ENCODE measurements at places on chromosomes 1 and 21.

DNA sequence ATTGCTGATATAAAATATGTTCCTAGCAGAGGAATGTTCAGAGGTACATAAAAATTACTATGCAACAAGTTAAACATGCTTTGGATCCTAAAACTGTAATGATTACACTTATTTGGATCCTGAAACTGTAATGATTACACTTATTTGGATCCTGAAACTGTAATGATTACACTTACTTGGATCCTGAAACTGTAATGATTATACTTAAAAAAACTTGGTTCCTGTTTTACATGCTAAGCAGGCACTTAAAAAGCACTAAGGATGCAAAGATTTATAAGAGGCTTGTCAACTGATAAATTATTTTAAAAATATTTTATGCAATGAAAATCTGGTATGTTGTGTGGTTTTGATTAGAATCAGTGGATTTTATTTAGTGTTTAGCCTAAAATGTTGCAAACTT, 47.7 kb downstream of the ZNHIT6 start:
- DNase-seq: no peak

DNA sequence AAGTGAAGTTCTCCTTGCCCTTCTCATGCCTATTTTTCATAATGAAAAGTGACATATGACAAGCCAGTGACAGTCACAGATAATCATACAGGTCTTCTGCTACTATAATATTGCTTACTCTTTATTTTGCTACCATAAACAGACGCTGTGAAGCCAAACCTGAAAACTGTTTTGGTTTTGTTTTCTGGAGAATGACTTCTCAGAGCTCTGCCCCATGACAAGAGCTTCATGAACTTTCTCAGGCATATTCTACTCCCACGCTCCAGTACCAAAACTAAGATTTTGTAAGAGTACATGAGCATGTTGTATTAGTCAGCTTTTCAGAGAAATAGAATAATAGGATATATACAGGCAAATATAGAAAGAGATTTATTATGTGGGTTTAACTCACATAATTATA, 64.3 kb upstream of the VTCN1 start:
- DNase-seq: peak; percentile 17

GRCh38 chr1:91734761-91735160, 151.2 kb downstream of the TGFBR3 start:
- DNase-seq: no peak

GRCh38 chr1:158115126-158115525, 65.6 kb upstream of the CD1D start:
- no peak for DNase-seq

DNA sequence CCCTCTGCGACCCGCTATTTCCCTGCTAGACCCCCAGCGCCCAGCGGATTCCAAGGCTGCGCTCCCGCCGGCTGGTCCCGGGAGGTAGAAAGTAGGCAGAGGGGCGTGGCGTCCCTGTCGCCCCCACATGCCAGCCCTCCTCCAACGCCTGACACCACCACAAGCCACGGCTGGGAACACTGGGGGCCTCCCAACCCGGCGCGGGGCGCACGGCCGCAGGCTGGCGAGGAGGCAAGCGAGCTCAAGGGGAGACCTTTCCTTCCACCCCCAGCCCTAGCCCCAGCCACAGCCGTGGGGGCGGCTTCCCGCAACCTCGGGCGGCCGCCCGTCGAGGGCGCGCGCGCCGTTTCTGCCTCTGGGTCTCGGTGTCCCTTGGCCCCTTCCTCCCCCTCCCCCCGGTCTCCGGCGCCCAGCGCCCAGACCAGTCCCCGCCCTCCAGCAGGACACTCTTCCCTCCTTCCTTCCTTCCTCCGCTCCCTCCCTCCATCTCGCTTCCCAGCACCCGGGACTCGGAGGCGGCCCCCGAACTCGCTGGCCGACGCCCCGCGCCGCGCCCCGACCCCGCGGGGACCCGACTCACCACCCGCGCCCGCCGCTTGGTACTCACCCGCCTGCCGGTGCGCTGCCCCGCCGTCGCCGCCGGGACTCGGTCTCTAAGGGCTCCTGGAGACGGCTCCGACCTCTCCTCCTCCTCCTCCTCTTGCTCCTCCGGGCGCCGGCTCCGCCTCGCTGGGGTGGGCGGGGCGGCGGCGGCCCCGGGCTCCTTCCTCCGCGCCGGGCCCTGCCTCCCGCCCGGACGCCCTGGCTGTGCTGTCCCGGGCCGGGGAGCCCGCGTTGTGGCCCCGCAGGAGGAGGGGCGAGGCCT, at the start of gene GNG12:
TSS of gene GNG12 (minus strand) at position 731 of the 865 bp plus-strand sequence. CDS start 125,781 bp downstream, outside the sequence.
- DNase-seq: peak; percentile 76

- peak; percentile 82 for DNase-seq
Observed at GRCh38 chr1:64133036-64133435, 70.4 kb upstream of the UBE2U start.

GRCh38 chr1:174946031-174946430, 53.7 kb upstream of the CACYBP start:
- DNase-seq: no peak

DNA sequence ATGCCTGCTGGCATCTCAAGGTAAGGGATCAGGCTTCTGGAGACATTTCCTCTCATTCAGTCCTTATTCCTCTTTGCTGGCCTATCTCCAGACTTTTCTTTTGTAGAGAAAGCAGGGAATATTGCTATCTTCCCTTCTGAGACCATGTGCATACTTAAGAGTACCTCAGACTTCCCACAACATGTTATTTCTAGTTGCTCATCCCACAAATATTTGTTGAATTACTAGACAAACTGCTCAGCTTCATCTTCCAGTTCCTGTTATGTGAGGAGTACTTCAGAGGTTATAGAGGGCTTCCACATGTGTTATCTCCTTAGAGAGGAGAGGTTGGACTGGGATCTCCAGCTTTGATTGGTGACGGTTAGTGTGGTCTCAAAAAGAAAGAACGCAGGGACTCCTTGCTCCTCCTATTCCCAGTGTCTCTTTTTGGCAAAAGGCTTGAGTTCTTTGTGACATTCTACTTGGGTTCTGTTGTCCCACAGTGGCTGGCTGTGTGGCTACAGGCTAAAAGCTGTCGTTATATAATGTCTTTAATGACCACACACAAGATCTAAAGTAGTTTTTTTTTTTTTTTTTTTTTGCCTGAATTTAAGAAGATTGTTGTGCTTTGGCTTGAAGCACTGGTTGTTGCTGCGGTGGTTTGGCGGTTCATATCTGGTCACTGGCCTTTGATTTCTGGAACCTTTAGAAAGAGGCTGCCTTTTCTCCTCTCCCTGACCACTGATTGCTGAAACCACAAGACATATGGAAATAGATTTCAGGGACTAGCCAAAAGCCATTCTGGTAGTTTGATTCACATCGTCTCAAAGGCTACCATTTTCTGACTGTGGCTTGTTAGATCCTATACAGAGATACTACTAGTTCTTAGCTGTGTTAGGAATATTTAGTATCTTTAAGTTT, 78.7 kb downstream of the FGGY start:
- DNase-seq: peak; percentile 99

- no peak for DNase-seq
Observed at GRCh38 chr21:45990741-45991605, 9.4 kb downstream of the COL6A1 start.

- no peak for DNase-seq
Observed at GRCh38 chr1:53001128-53001527, 60.9 kb upstream of the PODN start.

DNA sequence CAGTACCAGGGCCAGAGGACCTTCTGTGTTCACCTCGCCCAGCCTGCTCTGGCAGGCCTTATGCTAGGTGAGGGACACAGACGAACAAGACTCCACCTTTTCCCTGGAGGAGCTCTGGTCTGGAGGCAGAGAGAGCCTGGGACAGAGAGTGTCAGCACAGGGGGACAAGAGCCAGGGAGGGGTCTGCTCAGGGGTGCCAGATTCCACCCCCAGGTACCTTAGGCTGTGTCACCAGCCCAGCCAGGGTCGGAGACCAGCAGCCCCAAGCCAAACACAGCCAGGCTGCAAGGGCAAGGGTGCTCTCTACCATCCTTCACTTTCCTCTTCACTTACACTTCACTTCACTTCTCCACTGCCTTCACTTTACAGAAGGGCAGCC, 4.3 kb upstream of the LRP8 start:
- DNase-seq: no peak

DNA sequence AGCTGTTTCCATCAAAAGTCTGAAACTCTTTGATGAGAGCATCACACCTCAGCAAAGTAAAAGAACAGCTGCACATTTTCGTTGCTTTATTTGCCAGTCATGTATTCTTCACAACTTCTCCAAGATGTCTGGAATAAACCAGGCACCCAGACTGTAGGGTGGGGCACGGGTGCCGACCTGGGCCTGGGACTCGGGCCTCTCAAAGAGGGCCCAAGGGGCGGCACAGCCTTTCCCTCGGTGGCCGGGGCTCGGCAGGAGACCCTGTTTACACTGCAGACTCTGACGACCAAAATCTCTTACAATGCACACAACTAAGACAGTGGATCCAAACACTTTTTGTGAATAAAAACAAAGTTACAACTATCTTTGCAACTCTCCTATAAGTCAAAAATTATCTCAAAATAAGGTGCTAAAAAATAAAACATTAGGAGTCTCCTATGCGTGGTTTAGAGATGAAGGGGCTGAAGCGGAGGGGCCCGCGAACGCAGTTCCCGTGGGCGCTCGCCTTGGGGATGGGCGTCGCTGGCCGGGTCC, 696 bp downstream of the LSS start:
- no peak for DNase-seq

DNA sequence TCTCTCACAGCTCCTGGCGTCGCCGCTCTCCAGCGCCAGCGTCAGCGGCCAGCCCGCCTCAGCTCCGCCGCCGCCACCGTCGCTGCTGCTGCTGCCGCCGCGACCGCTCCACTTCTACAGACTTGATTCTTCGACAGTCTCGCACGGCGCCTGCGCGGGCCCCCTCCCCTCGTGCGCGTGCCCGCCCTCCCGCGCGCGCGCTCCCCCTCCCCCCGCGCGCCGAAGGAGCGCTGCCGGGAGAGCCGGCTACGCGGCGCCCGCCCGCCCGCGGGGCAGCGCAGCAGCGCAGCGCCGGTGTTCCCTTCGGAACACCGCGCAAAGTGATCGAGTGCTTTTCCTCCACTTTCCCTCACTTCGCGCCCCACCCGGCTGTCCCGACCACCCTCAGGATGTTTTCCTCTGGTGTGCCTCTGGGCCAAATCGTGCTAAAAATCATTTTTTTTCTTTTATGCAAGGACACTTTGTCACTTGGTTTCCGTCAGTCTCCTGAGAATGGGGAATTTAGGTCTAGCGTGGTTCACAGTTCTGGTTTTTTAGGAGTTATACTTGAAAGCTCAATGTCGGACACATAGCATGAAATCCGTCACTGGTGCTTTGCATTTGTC, at the start of gene IRF2BP2:
TSS of gene IRF2BP2 (minus strand) at position 118 of the 605 bp plus-strand sequence. CDS start 684 bp downstream, outside the sequence.
- DNase-seq: peak; percentile 85

DNA sequence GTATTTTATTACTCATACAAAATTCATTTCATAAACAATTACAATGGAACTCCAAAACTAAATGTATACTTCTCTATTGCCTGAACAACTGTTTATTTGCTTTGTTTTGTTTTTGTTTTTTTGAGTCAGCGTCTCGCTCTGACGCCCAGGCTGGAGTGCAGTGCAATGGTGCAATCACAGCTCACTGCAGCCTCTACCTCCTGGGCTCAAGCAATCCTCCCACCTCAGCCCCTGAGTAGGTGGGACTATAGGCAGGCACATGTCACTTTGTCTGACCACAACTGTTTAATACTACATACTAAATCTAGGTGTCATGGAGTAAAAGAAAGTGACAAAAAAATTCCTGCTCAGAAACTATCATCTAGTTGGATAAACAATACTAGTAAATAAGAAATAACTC, 49.3 kb downstream of the RAB3GAP2 start:
- no peak for DNase-seq

- no peak for DNase-seq
Observed at GRCh38 chr1:197632651-197633050, 142.6 kb downstream of the DENND1B start.

GRCh38 chr1:212641956-212642355, 33.4 kb downstream of the ATF3 start:
- DNase-seq: no peak

DNA sequence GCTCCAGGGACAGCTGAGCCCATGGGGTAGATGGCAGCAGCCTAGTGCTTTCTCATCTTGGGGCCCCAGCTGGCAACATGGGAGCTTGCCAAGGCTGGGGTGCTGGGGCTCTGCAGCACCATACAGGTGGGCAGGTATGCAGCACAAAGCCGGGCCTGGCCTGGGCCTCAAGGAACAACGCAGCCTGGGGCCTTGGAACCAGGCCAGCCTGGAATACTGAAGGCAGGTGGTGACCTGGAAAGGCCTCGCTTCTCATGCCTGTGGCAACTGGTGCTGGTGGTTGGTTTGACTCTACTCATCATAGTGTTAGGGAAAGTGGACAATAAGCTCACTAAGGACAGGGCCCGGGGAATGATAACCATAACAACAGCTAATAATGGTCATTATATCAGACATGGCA, 27.0 kb upstream of the SDHB start:
- DNase-seq: no peak

DNA sequence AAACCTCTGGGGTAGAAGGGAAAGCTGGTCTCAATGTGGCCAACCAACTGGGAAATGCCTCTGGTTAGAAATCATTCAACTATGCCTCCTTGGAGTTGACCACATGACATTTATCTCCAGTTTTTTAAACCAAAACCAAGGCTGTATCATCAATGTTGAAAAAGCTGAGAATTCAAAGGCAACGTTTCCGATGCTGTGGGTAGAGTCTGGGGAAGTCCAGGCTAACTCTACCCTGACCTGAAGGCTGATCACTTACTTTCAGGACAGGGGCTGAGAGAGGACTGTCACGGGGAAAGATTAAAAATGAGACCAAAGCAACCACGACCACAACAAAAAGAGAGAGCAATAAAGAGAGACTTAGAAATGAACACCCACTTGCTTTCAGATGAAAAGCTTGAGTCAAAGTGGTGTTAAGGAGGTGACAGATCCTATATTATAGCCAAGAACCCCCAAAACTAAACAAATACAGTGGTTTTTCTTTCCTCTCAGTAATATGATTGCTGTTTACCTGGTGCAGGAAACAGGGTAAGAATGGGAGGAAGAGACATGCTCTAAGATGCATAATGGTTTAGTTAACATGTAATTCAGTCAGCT, 90.8 kb upstream of the TNFSF4 start:
- DNase-seq: no peak

DNA sequence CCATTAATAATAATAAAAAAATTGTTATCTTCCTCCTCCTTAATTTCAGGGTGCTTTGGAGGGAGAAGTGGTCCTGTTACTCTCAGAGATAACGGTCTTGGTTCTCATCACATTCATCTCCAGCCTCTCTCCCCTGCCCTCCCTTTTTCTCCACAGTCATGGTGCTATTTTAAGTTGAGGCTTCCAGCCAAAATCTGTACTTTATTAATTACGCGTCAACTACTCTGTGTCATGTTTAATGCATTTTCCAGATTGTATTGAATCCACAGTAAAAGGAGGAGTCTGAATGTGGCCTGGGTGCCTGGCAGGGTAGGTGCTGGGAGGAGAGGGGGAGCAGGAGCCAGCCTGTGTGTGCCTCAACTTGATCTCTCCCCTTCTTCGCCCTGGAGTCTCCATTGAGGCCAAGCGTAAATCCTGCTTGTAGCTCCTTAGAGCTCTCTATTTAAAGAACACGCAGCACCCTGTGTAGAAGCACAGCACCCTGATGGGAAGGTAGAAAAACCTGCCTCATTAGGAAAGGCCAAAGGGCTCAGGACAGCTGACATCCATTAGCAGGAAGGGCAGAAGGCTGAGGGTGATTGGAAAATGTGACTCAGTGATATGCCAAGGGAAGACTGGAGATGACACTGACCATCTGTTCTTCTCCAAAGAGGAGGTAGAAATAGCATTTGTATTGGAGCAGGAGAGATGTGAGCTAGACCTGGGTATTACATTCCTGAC, 82.4 kb downstream of the PLXNA2 start:
- no peak for DNase-seq
